NB4 (cell line): ENCODE measurements at places on chromosomes 11 and 22.

GRCh38 chr11:34419158-34419557, 19.6 kb upstream of the CAT start:
- DNase-seq: no peak

GRCh38 chr22:44395118-44396005, 82.6 kb upstream of the SHISAL1 start:
- DNase-seq: no peak

- DNase-seq: peak; percentile 20
These were observed 1114.2 kb upstream of the RAG2 start for GRCh38 chr11:37712251-37712650.

- DNase-seq: no peak
These were observed 41.6 kb upstream of the CTSC start for GRCh38 chr11:88379130-88379529.

- DNase-seq: no peak
These were observed 68.3 kb downstream of the DDIAS start for GRCh38 chr11:82969811-82970210.

GRCh38 chr22:44583854-44584253, 85.8 kb upstream of the RTL6 start:
- DNase-seq: no peak

GRCh38 chr11:92284107-92284506, 59.5 kb downstream of the FAT3 start:
- no peak for DNase-seq

GRCh38 chr22:27207907-27208306, 550.5 kb downstream of the MIAT start:
- no peak for DNase-seq

- DNase-seq: no peak
These were observed 18.0 kb downstream of the PHLDA2 start for GRCh38 chr11:2911088-2911784.

- DNase-seq: no peak
These were observed at the start of gene MRGPRX4 for GRCh38 chr11:18172666-18173065. MRGPRX4 (plus strand) TSS chr11:18172837; CDS start chr11:18173257, 420 bp downstream.

- DNase-seq: no peak
These were observed 4.2 kb upstream of the LIF start for GRCh38 chr22:30250661-30251267.

GRCh38 chr22:23828800-23829680, 9.8 kb downstream of the DERL3 start:
- no peak for DNase-seq

- DNase-seq: peak; percentile 36
These were observed 7.2 kb upstream of the NIPSNAP1 start for GRCh38 chr22:29587938-29588699.

GRCh38 chr11:65221026-65221425, 39.3 kb downstream of the CAPN1 start:
- no peak for DNase-seq

DNA sequence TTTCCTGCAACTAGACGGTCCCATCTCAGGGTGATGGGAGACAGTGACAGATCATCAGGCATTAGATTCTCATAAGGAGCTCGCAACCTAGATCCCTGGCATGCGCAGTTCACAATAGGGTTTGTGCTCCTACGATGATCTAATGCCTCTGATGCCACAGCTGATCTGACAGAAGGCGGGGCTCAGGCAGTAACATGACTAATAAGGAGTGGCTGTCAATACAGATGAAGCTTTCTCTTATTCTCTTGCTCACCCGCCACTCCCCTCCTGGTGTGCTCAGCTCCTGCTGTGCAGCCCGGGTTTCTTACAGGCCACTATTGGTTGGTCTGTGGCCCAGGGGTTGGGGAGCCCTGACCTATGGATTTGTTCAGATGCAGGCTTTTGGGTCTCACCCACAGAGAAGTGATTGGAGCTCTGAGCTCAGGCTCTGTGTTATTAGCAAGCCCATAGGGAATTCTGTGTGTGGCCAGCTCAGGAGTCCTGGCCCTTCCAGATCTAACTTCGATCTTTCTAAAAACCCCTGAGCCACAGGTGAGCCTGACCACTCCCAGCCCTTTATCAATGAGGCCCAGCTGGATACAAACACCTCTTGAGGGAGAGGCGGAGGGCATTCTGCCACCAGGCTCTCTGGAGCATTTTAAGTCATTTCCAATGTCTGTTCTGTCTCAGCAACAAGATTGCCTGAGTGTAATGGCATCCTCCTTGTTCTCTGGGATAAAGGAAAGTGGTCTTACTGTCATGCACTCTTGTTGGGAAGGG, 351.8 kb downstream of the BUD13 start:
- DNase-seq: peak; percentile 12

- no peak for DNase-seq
These were observed 44.6 kb downstream of the WT1 start for GRCh38 chr11:32390712-32391111.

DNA sequence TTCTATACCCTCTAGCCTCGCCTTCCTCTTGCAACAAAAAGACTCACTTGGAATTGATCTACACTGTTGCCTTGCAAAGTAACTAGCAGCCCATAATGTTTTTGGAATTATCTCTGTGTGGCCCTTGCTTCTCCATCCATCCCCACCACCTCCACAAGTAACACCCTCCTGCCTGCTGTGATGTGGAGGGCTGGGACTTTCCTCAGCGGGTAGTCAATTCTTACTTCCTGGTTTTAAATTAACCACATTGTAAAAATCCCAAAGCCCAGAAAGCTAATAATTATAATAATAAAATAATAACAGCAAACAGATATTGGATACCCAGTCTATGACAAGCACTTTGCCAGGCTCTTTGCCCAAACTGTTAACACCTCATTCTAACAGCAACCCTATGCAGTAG, 40.8 kb upstream of the GALNT18 start:
- DNase-seq: no peak

DNA sequence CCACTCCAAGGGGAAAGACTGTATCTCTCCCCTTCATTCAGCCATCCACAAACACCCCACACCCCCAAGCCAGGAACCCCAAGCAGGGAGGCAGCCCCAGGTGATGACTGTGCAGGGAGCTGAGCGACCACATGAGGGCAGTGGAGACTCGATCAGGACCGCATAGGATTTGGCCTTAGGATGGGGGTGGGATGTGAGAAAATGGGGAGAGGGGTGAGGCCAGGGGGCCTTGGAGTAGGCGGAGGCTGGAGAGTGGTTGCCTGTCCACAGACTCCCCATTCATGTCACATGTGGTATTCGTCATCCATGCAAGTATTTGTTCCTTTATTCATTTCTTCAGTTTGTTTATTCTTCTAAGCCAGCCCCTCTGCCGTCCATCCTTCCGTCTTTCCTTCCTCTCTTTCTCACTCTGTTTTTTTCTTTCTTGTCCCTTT, 2.7 kb upstream of the RHOD start:
- peak; percentile 63 for DNase-seq

GRCh38 chr11:9720290-9720630, 56.4 kb downstream of the SWAP70 start:
- no peak for DNase-seq

DNA sequence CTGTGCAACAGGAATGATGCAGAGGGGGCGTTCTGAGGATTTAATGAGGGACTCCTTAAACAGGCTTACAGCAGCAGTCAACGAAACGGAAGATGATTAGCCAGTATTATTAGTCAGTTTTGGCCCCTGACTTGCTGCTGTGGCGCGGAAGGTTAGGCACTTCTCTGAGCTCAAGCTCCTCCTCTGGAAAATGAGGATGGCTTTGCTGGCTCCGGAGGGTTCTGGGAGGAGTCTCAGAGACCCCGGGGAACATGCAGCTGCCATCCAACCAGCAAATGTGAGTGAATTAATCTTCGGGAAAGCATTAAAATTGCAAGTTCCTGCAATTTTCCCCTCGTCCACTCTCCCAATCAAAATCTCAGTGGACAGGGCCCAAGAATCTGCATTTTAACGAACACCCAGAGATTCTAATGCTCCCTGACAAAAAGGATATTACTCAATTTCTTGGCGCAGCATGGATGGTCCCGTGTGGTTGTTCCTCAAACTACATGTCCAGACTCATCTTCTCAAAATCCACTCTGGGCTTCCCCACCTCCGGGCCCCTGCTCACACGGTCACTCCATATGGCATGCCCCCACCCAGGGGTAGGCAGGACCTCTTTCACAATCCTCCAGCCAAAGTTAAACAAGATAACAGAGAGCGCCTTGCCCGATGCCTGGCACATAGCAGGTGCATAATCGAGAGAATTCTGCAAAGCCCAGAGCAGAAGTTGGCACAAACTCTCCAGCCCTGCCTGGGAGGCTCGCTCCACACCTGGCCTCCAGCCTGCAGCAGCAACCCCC, 6.4 kb downstream of the ELFN2 start:
- DNase-seq: peak; percentile 40

- peak; percentile 61 for DNase-seq
These were observed 88.5 kb downstream of the ZBTB16 start for GRCh38 chr11:114148013-114148382.

GRCh38 chr11:35292279-35292678, 127.1 kb downstream of the SLC1A2 start:
- DNase-seq: no peak

DNA sequence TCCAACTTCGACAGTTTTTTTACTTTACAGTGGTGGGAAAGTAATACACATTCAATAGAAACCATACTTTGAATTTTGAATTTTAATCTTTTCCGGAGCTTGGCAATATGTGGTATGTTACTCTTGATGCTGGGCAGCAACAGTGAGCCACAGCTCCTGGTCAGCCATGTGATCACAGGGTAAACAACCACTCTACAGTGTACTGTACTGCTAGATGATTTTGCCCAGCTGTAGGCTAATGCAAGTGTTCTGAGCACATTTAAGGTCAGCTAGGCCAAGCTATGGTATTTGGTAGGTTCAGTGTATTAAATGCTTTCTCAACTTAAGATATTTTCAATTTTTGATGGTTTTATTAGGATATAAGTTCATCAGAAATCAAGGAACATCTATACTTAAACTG, 48.7 kb upstream of the GRIK4 start:
- DNase-seq: no peak

GRCh38 chr22:48807155-48807554, 1020.5 kb downstream of the BRD1 start:
- DNase-seq: no peak

DNA sequence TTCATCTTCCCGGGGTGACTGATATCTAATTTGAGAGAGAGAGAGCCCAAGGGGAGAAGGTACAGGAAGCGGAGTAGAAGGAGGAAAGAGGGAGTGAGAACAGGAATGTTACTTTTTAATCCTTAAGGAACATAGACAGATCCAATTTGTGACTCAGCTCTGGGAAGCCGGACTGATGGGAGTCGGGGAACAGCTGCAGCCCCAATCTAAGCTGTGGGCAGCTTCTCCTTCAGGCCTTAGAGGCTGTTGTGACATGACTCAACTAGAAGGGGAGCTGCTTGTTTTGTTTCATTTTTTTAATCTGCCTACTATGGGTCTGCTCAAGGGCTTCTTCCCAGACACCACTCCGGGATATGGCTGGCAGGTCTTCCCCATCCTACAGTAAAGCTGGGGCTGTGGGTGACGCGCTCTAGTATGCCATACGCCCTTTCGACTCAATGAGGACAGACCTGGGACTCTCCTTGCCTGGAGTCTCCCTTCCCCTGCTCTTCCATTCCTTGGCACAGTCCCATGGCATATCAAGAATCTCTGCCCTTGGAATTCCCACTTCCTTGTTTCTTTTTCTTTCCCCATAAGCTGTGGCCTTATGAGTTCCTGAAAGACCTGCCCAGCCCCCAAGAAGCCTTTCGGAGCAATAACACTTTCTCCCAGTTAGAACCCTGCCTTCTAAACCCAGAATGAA, 103.3 kb upstream of the AKIP1 start:
- no peak for DNase-seq

DNA sequence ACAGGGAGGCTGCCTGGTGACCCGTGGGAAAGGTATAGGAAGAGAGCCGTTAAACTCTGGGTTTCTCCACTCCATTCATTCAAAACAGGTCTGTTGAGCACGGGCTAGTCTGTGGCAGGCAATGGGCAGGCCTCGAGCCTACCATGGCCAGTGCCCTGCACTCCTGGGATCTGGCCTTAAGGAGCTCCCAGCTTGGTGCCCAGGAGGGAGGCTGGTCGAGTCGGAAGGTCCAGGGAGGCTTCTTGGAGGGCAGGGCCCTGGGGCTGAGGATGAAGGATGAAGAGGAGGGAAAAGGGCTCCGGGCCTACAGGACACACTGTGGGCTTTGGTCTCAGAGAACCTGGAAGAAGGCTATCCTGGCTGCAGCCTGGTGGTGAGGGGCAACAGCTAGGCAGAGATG, 41.9 kb upstream of the MN1 start:
- DNase-seq: no peak

DNA sequence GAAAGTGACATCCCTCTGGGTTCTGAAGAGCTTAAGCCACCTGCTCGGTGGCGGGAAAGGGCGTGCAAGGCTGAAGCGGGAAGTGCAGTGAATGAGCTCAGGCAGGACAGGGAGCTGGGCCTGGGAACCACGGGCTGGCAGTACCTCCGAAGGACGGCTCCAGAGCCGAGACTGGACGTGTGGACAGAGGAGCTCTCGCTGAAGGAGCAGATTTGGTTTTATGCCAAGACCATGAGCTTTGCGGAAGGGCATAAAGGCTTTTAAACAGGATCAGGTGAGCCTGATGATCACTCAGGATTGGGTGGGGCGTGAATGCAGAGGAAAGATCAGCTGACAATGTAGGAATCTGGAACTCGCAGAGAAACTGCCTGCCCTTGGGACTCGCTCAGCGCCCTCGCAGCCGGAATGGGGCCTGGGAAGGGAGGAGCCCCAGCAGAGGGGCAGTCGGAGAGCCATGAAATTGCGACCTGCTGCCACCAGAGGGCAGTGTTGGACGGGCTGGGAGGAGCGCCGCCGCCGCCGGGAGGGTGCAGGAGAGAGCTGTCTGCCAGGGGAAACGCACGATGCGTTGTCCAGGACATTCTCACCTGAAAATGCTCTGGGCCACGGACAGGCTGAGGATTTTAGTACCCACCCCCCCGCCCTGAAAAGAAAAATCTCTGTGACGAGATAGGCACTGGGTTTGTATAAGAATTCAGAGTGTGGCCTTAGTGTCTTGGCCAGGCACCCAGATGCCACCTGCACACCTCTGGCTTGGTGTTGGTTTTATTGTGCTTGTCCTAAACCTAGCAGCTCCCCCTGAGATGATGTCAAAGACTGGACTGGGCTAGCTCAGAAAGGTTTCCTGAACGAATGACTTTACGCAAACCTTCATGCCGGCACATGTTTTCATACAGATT, 324.4 kb downstream of the NTM start:
- DNase-seq: peak; percentile 69

- DNase-seq: no peak
These were observed 1210.1 kb upstream of the TENM4 start for GRCh38 chr11:80650966-80651365.

DNA sequence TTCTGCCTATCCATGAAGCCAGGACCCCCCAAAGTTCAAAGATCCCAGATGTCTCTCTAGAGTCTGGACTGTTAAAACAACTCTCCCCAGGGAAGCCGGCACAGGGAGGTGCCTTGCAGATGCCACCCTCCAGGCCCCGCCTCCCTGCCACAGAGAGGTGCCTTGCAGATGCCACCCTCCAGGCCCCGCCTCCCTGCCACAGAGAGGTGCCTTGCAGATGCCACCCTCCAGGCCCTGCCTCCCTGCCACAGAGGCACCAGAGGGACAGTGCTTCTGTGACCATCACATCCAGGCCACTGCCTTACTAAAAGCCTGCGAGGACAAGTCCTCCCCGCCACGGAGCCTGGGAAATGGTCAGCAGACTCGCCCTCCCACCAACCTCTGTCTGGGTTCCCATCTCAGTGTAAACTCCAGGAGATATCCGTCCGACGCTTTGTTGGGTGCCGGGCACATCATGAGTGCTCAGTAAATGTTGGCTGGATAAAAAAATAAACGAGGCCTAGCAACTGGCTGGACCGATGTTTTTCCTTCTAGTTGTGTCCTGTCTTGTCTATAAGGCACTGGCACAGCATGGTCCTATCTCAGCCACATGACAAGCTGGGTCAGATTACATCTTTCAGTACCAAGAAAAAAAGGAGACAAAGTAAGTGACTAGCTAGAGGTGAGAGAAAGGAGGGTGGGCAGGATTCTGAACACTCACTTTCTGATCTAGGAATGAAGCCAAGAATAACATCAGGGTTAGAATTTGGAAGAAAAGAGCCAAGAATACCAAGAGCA, 91.2 kb upstream of the CSNK2A3 start:
- no peak for DNase-seq
